ENCODE measurements at places on chromosomes 13 and 19.

DNA sequence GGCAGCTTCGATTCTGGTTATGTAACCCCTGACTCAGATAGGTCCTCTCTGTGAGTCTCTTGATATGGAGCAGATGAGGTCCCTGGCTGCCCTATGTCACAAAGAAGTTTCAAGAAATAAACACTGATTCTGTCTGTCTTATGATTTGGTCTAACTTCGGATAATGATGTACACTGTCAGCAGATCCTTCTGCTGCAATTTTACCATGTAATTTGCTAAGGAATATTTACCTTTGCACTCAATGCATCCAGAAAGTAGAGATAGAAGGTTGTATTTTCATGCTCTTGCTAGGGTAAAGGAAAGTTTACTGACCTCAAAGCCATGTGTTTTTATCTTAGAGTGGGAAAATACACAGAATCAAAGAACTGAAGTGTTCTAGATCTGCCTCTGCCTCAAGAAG, 98.2 kb downstream of the KLF5 start:
- DNase-seq = no peak

DNA sequence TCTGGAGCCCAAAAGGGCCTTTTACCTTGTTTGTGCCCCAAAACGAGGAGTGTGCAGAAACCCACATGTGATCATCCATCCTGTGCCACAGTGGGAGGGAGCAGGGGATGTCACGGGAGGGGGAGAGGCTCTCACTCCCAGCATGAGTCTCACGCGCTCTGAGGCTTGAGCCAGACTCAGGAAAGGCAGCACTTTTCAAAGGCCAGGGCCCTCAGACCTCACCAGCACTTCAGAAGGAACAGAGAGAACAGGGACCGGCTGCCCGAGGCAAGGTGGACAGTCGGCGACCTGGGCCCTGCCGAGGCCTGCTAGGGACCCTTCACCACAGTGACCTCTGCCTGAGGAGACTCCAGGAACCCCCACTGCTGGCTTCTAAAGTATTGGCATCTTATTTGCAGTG, 71.7 kb upstream of the WASF3 start:
- DNase-seq = no peak

DNA sequence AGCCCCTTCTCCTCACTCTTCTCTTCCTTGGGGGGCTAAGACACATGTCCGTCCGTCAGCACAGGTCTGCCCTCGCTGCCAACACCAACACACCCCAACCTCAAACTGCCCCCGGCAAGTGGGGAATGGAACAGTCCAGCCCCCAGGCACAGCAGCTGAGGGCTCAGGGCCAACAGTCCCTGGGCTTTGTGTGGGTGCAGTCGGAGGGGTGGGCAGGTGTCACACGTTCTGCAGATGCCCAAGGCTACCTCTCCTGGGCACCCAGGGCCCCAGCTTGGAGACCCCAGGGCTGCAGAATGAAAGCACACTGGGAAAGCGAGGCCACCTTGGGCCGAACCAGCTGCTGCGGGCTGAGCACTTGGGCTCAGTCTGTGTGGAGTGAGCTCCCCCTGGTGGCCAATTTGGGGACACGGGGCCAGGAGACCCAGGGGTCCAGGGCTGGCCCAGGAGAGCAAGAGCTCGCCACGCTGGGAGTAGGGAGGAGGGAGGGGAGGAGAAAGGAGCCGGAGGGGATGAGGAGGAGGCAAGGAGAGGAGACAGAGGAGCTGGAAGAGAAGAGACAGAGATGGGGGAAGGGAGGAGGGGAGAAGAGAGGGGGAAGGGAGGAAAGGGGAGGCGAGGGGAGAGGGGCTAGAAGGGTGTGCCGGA, 14.0 kb upstream of the ATP8B3 start:
- DNase-seq = peak; percentile 73

- DNase-seq = no peak
These were observed 2.7 kb downstream of the SLITRK1 start for GRCh38 chr13:83879431-83880171.

GRCh38 chr13:40665126-40666044, 1.1 kb downstream of the FOXO1 start:
- peak; percentile 27 for DNase-seq

- DNase-seq = no peak
These were observed 108.3 kb downstream of the SLITRK5 start for GRCh38 chr13:87779426-87779825.

- no peak for DNase-seq
These were observed 880 bp upstream of the TMEM160 start for GRCh38 chr19:47049307-47049700.

- DNase-seq = no peak
These were observed 490.8 kb downstream of the PCDH20 start for GRCh38 chr13:60924856-60925255.

DNA sequence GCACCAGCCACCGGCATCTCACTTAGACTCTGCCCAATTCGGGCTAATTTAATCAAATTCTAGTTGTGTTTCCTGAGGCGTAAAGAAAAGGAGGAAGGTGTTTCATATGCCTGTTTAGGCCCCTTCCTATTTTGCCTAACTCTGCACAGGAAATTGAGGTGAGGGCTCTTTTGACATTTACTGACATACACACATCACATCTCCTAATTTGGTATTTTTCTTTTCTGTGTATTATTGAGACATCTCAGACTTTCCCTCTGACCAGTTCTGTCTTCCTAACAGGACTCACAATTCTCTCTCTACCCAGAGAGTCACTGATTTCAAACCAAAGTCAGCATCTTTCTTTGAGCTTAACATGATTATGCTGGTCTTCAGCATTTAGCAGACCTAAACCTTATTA, 7.9 kb downstream of the CEACAM3 start:
- DNase-seq = no peak

DNA sequence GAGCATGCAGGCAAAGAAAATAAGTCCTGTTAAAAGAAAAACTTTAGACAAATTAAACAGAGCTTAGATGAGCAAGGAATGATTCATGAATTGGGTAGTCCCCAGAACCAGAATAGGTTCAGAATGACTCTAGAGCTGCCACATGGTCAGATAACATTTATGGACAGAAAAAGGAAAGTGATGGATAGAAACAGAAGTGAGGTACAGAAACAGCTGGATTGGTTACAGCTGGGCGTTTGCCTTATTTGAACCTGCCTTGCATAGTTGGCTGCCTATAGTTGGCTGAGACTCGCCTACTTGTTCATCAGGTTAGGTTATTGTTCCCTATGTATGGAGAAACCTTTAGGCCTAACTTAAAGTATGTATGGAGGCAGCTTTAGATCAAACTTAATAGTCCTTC, 35.4 kb downstream of the WDFY2 start:
- DNase-seq = no peak

Measured in activated T-cell treated with anti-CD3 and anti-CD28 coated beads for 4 hours (primary cell).